ENCODE measurements at places on chromosomes 13 and 19.

GRCh38 chr19:954672-955494 lies 29.0 kb downstream of the ARID3A start:
- no peak for DNase-seq

- no peak for DNase-seq
These were observed 93.9 kb downstream of the NUFIP1 start for GRCh38 chr13:44895264-44895952.

GRCh38 chr19:54418030-54418929 lies 3.0 kb downstream of the TTYH1 start:
- DNase-seq, result peak; percentile 30

DNA sequence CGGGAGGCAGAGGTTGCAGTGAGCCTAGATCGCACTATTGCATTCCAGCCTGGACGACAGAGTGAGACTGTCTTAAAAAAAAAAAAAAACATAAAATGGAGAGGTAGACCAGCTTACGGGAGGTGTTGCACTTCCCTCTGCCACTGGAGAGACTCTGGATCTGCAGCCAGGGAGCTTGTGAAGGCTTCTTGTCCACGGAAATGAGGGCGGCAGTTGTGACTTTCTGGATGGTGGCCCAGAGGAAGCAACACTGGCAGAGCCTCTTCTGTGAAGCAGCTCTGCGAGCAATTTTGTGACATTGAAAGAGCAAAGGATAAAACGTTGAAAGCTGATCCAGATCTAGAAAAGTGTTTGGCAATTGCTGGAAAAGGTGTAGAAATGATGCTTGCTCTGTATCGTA lies 10.4 kb downstream of the SPINT2 start:
- DNase-seq, result no peak

- no peak for DNase-seq
These were observed 48.7 kb downstream of the LYL1 start for GRCh38 chr19:13053761-13054625.
